Esophagus squamous epithelium (tissue), 5 donors: ENCODE measurements at places on chromosomes 2 and 18.

- DNase-seq: no peak
Measured at GRCh38 chr18:44386401-44386800, 294.3 kb upstream of the SETBP1 start.

DNA sequence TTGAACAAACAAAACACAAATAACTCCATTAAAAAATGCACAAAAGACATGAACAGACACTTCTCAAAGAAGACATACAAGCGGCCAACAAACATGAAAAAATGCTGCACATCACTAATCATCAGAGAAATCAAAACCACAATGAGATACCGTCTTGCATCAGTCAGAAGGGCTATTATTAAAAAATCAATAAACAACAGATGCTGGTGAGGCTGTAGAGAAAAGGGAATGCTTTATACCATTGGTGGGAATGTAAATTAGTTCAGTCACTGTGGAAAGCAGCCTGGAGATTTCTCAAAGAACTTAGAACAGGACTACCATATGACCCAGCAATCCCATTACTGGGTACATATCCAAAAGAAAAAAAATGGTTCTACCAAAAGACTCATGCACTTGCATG lies 37.8 kb downstream of the GPR155 start:
- no peak for DNase-seq

- no peak for DNase-seq
Measured at GRCh38 chr2:12694990-12695774, 21.6 kb upstream of the TRIB2 start.

DNA sequence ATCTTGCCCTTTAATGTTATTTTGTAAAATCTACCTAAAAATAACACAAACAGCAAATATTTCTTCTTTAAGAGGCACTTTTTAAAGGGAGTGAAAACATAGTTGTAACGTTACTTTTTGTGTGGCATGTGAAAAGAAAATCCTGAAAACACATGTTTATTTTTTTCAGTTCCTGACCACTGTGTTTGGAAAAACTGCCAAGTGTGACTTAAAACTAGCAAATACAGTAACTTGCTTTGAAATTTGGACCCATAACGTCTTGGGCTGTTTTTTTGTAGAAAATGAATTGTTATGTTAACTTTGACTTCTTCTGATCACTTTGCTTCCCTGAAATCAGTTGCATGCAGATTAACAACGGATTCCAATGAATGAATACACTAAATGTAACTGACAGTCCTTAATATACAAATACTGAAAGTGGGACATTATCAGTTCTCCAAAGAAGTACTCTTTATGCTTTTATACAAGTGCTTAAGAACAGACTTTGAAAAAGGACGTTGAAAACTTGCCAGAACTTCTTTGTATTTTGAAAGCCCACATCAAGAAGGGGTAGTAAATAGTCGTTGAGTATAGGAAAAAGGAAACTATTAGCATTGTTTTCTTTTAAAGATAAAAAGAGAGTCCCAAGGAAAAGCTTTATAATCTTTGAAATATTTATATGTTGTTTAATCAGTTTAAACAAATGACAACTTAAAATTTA lies 96.1 kb upstream of the ZEB2 start:
- DNase-seq: no peak

DNA sequence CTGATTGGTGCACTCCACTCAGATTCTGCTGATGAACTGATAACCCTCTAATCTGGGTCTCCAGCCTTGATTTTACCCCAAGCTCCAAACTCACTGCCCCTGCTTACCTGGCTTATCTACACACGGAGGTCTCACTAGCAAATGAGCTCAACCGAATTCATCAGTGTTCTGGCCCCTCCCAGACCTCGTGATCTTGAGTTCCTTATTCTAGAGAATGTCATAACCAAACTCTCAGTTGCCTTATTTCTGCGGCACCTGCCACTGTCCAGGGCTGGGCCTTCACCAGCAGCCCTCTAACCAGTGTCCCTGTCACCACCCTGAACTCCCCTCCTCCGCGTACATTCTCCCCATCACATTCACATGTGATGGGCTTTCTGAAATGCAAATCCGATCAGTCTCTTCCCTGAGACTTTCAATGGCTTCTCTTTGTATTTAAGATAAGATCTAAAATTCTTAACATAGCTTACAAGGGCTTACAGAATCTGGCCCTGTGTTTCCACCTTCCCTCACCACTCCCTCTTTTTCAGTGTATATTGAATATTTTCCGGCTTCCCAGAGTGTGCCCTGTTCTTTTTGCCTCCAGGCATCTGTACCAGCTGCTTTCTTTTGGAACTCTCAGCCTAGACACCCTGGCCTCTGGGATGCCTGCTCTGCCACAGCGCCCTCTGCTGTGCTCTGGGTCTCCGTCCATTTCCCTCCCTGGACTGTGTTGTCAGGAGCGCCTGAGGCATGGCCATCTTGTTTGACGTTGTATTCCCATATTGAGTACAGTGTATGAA lies 31.1 kb downstream of the NAB1 start:
- no peak for DNase-seq

- no peak for DNase-seq
Measured at GRCh38 chr2:117776888-117777287, 37.6 kb upstream of the DDX18 start.

- DNase-seq: no peak
Measured at GRCh38 chr2:218799990-218800389, 18.0 kb downstream of the CYP27A1 start.
